ENCODE measurements at places on chromosomes 16 and 17.

- ATAC-seq: peak; percentile 30
Measured at GRCh38 chr17:18362698-18363100, 651 bp downstream of the SHMT1 start.

GRCh38 chr17:73048170-73048569 lies 44.3 kb downstream of the SLC39A11 start:
- ATAC-seq: no peak

GRCh38 chr16:78995441-78995840 lies 605.1 kb downstream of the MAF start:
- ATAC-seq: no peak

- peak; percentile 36 for ATAC-seq
Measured at GRCh38 chr17:67125417-67125816, 81.1 kb downstream of the CACNG1 start.

DNA sequence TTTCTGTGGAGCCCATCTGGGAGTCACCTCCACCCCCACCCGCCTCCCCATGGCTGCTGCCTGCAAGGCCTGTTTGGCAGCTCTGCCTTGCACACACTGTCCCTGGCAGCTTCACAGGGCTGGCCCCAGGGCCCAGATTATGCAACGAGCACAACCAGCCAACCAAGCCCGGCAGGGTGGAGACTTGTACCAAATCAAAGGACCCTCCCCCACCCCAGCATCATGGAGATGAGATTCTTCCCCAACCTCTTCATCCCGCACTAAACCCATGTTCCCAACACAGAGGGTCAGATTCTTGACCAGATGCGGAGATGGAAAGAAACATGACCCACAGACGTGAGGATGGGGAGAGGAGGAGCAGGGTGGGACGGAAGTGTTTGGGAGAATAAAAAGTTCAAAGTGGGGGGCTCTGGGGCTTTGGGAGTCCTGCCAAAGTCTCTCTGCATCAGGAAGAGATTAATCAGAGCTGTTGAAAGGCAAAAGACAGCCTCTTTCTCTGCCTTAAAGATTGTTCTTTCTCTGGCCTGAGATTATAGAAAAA lies 3.8 kb downstream of the SMARCD2 start:
- no peak for ATAC-seq

GRCh38 chr17:36592316-36592715 lies 637 bp downstream of the DHRS11 start:
- ATAC-seq: peak; percentile 62

GRCh38 chr17:73138541-73139138 lies 26.2 kb upstream of the SSTR2 start:
- ATAC-seq: no peak

DNA sequence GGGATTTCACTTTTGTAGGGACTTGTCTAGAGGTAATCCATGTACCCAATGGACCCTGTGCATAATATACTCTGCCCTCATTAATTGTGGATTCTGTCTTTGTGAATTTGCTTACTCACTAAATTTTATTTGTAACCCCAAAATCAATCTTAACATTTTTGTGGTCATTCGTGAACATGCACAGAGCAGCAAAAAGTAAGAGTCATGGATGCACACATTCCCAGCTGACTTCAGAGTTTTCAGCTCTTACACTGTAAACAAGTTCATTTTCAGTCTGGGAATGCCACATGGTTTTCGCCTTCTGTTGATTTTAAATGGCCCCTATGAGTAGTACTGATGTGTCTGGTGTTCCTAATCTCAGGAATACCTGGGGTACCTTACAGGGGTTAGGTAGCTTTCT lies 24.3 kb downstream of the TAC4 start:
- no peak for ATAC-seq

GRCh38 chr16:19672378-19672777 lies 45.6 kb downstream of the KNOP1 start:
- no peak for ATAC-seq

DNA sequence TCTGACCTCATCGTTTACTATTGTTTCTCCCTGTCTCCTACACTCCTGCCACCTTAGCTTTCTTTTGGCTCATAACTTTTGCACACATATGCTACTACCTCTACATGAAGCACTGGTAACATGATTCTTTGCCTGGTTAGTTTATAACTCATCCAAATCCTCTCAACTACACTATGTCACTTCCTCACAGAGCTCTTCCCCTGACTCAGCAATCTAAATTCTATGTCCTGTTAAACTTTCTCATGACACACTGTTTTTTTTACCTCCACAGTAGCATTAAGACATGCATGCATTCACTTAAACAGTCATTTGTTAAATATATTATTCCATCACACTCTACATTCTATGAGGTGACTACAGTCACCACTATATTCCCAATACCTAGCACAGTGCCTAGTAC lies 19.7 kb downstream of the APPBP2 start:
- peak; percentile 91 for ATAC-seq

GRCh38 chr17:76658242-76658662 lies 14.7 kb upstream of the ST6GALNAC1 start:
- no peak for ATAC-seq

GRCh38 chr17:70648166-70648565 lies 478.8 kb downstream of the KCNJ2 start:
- ATAC-seq: no peak

- peak; percentile 85 for ATAC-seq
Measured at GRCh38 chr17:77772461-77772897, 186.0 kb upstream of the TNRC6C start.

- no peak for ATAC-seq
Measured at GRCh38 chr16:22861580-22861979, 47.6 kb downstream of the HS3ST2 start.

DNA sequence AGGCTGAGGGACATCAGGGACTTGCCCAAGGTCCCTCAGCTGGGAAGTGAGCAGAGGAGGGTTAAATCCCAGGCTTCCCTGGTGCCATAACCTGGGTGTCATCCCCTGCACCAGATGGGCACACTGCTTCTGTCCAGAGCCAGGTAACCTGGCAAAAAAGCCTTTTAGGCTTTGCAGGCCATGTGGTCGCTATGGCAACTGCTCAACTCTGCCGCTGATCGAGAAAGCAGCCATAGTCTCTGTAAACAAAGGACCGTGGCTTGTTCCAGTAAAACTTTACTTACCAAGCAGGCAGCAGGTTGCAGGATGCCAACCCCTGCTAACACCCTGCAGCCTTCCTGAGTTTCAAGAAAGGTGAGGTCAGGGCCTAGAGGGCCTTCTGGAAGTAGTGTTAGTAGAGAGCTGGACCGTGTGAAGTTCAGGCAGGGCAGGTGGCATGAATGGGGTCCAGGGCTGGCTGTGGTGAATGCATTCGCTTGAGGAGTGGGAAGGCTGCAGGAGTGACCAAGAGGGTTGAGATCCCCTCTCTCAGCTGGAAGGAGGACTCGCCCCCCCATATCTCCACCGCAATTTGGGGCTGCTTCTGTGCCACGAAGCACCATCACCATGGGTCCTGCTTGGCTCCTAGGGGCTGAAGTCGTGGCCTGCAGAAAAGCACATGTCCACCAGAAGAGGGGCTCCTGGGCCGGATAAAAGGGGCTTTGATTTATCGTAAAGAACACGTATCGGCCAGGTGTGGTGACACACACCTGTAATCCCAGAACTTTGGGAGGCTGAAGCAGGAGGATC lies 91.3 kb downstream of the SOCS1 start:
- no peak for ATAC-seq

DNA sequence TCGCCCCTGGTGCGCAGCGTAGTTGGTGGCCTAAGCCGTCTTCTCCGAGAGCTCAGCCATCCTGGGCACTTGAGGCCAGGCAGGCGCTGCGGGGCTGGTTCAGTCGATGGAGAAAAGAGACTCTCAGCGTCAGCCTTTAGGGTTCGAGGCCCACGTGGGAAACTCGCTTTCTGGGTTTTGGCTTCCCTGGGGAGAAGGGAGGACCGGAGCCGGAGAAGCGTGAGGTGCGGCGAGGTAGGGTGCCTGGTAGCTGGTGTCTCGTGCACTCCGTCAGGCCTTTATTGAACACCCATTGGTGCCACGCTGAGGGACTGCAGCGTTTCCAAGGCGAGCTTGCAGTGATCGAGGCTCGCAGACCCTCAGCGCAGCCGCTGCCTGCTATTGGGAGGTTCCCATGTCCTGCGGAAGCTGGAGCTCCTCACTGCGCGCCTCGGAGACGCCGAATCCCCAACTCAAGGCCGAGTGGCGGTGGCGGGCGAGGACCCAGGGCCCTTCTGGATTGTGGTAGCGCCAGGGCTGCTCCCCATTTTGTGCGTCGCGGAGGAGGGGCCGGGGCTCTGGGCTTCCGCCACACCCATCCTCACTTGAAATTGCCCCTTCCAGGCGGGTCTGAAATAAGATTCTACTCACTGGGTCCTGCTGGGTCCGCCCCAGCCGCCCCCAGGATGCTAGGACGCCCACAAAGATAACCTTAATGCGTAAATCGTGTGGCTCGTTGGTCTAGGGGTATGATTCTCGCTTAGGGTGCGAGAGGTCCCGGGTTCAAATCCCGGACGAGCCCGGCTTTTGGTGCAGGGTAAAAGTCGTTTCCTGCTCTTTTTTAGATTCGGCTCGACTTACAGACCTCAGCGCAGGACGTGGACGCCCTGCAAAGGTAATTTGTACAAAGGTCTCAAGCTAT lies 1.2 kb downstream of the OR1F1 start:
- peak; percentile 54 for ATAC-seq

GRCh38 chr16:10806698-10807097 lies 11.9 kb downstream of the TVP23A start:
- no peak for ATAC-seq

GRCh38 chr17:37197336-37197735 lies 178.4 kb upstream of the C17orf78 start:
- ATAC-seq: no peak

GRCh38 chr16:85173146-85173980 lies 61.1 kb upstream of the CIBAR2 start:
- peak; percentile 68 for ATAC-seq

- ATAC-seq: no peak
Measured at GRCh38 chr17:19316761-19317358, 45.7 kb downstream of the B9D1 start.

DNA sequence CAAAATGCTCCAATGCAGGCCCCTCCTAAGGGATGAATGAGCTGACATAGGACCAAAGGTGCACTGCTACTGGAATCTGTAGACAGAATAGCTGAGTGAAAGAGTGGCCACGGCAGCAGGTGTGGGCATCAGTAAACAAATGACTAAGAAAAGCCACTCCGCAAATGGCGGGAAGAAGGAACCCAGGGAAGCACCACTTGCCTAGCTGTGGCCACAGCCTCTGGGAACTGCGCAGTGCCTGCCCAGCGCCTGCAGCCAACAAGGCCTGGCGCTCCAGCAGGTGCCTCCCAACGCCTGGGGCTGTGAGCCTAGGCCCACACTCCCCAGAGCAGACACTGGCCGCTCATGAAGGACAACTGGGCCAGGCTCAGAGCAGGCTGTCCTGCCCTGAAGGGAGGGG lies 11.8 kb downstream of the PEMT start:
- no peak for ATAC-seq

DNA sequence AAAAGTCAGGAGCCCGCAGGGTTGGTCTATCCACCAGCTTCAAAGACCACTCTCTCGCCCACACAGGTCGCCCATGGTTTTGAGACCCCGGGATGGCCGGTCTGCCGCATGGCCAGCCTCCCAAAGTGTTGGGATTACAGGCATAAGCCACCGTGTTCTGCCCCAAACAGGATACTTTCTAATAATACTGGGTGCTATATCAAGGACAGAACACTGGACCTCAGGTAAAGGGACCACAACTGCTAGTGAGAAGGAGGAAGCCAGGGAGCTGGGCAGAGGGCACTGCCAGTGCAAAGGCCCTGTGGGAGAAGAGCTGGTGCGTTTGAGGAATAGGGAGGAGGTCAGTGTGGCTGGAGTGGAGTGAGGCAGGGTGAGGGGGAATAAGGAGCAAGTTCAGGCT lies 34.1 kb downstream of the IL21R start:
- no peak for ATAC-seq

DNA sequence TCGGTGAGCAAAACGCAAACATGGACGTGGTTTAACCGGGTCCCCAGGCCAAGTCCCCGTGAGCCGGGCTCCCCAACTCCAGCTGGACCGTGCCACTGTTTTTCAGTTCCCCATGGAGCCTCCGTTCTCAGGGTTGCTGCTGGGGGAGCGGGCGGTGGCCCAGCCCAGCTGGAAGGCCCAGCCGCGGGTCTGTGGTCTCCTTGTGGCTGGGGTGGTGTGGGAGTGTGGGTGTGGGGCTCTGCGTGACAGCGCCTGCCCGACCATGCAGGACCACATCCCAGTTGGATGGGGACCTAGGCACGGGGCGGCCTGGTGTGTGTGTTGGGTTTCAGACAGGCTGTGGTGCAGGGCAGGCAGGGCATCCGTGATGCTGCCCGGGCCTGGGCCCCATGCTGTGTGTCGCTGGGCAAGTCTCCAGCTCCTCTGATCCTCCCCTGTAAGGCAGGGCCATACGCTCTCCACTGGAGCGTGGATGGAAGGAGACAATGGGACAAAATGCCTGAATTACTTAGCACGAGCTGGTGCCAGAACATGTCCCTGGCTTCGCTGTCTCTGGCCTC lies 40.3 kb downstream of the COX4I1 start:
- no peak for ATAC-seq

- peak; percentile 9 for ATAC-seq
Measured at GRCh38 chr16:23148513-23149266, 562 bp downstream of the USP31 start.

DNA sequence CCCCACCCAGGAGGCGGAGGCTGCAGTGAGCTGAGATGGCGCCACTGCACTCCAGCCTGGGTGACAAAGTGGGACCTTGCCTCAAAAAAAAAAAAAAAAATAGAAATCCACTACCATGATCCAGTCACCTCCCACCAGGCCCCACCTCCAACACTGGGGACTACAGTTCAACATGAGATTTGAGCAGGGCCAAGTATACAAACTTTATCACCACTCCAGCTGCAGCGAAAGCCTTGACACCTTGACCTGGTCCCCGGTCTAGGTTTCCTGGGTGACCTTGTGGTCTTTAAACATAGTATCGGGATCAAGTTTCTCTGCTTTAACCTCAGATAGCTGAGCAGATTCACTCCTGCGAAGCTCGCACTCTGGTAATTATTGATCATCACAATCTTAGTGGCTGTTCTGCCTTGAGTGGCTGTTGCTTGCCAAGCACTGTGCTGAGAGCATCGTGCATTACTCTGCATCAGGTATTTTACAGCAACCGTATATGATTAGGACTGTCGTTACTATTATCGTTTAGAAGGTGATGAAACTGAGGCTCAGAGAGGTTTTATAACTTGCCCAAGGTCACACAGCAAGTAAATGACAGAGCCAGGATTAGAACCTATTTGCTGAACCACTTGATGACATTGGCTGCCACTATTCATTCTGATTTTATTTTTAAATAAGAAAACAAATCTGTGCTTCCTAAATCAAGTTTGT lies 50.3 kb upstream of the MEAK7 start:
- ATAC-seq: no peak

GRCh38 chr17:9334536-9335446 lies 240.8 kb downstream of the STX8 start:
- ATAC-seq: no peak

GRCh38 chr17:68603656-68604055 lies 2.5 kb upstream of the FAM20A start:
- no peak for ATAC-seq

DNA sequence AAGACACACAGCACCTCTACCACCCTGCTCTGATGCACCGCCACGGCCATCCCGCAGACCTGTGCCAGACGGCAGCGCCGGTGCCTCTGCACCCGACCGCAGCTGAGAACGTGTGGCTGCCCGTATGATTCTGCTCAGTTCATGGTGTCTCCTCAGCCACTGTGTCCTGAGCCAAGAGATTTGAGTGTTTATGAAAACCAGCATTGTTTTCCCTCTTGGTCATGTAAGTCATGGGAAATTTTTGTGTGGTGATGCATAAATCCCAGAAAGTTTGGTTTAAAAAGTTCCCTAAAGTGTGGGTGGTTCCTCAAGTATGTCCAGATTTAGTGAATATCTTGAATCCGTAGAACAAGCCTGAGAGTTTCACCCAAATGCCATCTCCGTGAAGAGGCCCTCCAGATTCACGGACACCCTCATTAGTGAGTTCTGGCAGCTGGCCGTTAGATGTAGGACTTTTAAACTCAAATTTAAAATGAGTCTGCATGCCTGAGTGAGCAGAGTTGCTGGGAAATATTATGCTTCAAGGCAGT lies 57.6 kb downstream of the CDRT4 start:
- peak; percentile 90 for ATAC-seq
